ENCODE measurements at places on chromosomes 12 and 14. TPM values are rescaled to one million over a fixed set of nuclear protein-coding genes. Genes with fewer than 3 reads are reported as not detected.
A peak's percentile ranks its signal among the peaks of the same experiment; 100 is the strongest.

Gene OR10P1
- not detected for total RNA-seq

DNA sequence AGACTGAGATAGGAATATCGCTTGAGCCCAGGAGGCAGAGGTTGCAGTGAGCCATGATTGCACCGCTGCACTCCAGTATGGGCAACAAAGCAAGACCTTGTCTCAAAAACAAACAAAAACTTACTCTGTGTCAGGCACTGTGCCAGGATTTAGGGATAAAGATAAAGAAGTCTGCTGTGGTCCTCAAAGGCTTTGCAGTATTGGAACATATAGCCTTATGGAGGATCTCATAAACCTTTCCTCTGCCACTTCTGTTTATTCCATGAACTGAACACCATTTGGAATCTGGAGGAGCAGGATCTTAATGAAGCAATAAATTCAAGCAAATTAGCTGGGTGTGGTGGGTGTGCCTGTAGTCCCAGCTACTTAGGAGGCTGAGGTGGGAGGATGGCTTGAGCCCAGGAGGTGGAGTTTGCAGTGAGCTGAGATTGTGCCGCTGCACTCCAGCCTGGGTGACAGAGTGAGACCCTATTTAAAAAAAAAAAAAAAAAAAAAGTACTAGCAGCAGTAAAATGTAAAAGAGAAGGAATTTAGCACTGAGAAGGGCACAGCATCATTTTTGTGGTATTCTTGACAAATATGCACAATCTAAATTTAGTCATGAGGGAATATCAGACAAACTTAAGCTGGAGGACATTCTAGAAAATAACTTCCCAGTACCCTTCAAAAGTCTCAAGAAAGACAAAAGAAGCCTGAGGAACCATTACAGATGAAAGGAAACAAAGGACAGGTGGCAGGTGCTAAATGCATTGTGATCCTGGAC is 27.1 kb downstream of the BMAL2 start:
- ATAC-seq, result peak; percentile 36

Gene MAPK1IP1L
- 58.4 TPM for total RNA-seq

Gene ENDOU
- 66.9 TPM for total RNA-seq

- ATAC-seq, result no peak
Measured at GRCh38 chr12:46360908-46361666, 11.5 kb downstream of the SLC38A2 start.

Gene ZDHHC22
- not detected for total RNA-seq

DNA sequence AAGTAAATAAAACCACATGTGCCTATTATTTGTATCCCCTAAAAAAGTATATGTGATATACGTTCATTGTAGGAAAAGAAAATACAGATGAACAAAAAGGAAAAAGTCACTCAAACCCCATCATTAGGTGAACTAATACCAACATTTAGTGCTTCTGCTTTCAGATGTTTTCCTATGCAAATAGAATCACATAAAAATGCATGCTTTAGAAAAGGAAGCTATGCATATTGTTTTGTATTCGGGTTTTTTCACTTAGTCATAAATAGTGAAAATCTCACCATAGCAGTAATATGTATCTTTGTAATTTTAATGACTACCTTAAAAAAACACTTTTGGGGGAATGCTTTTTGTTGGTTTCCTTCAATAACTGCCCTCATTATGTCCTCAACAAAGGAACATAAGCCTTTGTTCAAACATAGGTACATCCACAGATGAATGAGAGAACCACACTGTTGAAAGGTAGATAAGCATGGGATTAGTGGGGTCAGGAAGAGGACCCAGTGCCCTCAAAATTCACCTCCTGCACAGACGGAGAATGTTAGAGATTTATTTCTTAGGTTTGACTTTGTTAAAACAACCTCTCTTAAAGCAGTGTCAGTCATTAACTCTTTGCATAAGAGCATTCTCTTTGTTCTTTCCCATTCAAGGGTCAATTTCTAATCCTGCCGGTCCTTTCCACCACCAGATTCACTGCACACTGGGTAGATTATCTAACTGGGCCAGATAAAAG is 6.5 kb downstream of the AMDHD1 start:
- no peak for ATAC-seq

Gene PRR4
- 0.64 TPM for total RNA-seq

DNA sequence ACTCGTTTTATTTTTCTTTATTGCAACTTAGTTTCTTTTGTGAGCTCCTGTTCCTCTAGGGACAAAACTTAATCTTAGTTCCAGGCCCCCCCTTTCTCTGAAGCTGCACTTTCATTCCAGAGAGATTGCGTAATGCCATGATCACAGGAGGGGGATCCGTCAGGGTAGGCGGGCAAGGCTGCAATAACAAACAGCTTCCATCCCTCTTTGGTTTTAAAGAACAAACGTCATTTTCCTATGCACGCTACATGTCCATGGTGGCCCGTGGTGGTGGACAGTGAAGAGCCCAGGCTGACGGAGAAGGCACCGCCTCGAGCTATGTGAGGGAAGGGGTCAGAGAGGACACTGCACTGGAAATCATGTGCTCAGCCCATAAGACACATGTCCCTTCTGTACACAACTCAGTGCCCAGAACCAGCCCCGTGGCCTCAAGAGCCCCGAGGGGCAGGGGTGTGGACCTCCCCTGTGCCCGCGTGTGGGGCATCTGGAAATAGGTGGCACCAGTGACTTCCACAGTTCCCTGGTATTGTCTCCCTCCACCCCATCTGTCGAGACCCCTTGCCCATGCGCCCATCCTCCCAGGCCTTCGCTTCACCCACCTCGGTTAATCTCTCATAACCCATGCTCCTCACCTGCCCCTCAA is 161.4 kb downstream of the ADGRD1 start:
- no peak for ATAC-seq

All from esophagus mucosa (tissue), 1 donor.